ENCODE measurements at places on chromosomes 3 and 15.

GRCh38 chr3:123799544-123800361 lies 84.4 kb downstream of the MYLK start:
- no peak for DNase-seq

DNA sequence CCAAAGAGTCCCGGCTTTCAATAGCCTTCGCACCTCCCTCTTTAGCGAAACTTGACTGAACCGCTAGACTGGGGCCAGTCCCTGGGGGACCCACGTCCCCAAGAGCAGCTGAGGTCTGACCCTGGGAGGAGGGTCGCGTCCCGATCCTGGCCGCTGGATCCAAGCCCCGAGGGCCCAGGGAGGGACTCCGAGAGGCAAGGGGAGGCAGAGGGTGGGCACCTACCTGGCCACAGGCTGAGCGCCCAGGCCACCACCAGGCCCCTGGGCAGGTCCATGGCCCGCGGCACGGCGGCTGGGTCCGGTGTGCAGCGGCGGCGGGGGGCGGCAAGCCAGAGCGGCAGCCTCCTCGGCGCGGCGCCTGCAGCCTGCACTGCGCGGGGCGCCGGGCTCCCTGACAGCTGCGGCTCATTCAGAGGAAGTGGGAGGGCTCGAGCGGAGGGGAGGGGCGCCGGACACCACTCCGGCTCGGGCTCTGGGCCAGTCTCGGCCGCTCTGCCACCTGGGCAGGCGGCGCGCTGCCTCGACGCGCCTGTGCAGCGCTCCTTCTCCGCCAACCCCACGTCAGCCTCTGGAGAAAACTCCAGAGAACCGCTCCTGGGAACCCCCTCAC lies at the start of gene ITGA11:
TSS of gene ITGA11 (minus strand) at position 372 of the 610 bp plus-strand sequence. CDS start at position 275, 97 bp downstream.
- DNase-seq: no peak

- DNase-seq: no peak
Observed at GRCh38 chr3:123419181-123419849, 29.6 kb downstream of the ADCY5 start.

DNA sequence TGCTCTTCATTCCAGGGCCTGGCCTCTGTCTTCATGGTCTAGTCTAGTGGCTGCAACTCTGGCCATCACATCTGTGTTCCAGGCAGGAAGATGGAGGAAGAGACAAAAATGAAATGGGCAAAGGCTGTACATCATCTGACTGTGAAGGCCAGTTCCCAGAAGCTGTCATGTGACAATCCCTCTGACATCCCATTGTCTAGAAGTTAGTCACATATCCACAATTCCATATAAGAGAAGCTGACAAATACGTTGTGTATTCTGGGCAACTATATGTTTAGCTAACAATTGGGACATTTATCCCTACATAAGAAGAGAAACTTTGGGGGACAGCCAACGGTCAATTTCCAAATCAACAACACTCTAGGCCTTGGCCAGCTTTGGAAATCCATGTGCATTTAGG lies 34.5 kb upstream of the C3orf70 start:
- no peak for DNase-seq

- no peak for DNase-seq
Observed at GRCh38 chr3:65761446-65762234, 277.1 kb downstream of the MAGI1 start.
